ENCODE measurements at places on chromosomes 7 and 10.

DNA sequence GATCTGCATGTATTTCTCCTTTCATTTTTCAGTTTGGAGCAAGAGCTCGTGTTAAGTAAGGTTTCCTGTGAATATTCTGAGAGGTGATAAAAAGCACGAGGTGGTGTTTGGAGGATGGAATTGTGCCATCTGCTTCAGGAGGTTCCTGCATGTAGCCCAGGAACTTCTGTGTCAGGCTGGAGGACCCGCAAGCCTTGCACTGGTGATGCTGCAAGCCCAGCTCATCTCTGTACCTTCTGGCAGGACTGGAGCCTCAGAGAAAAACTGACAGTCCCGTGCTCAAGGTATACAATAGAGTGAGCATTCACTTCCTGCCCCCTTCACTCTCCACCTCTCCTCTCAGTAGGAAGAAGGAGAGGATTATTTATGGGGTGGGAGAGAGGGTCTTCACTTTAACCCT lies 240.7 kb upstream of the CCDC6 start:
- no peak for DNase-seq

DNA sequence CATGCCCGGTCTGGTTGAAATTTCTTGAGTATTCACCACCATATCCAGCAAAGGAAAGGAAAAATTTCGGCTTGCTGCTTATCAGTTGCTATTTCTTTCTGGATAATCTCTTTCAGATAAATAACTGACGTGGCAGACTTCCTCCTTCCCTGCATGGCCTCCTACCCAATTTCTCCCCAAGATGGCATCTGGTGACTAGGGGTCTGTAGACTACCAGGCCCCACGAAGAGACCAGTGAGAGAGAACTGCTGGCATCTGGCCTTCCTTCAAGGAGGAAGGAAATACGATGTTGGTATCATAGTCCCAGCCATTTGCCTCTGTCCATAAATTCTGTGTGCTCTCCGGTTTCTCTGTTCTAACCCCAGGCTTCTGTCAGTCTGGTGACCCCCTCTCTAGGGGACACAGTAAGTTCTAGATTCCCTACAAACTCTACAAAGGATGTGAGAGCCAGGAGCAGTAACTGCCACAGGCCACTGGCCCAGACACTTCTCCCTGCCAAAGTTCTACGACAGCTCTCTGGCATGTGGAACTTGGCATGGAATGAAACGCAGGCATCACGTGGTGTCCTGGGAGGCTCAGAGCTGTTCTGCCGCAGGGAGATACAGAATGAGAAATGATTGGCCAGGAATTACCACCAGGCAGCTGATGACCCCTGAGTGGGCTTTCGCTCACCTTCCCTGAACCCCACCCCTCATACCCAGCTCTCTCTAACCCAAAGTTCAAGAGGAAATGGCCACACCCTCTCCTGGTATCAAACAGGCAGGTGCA lies 30.0 kb upstream of the MSRB2 start:
- peak; percentile 85 for DNase-seq

GRCh38 chr10:98555021-98555619 lies 108.4 kb upstream of the HPS1 start:
- no peak for DNase-seq

GRCh38 chr10:1575481-1576244 lies 161.7 kb downstream of the ADARB2 start:
- DNase-seq: no peak

GRCh38 chr7:30567081-30567480 lies 27.6 kb upstream of the GARS1 start:
- DNase-seq: no peak

DNA sequence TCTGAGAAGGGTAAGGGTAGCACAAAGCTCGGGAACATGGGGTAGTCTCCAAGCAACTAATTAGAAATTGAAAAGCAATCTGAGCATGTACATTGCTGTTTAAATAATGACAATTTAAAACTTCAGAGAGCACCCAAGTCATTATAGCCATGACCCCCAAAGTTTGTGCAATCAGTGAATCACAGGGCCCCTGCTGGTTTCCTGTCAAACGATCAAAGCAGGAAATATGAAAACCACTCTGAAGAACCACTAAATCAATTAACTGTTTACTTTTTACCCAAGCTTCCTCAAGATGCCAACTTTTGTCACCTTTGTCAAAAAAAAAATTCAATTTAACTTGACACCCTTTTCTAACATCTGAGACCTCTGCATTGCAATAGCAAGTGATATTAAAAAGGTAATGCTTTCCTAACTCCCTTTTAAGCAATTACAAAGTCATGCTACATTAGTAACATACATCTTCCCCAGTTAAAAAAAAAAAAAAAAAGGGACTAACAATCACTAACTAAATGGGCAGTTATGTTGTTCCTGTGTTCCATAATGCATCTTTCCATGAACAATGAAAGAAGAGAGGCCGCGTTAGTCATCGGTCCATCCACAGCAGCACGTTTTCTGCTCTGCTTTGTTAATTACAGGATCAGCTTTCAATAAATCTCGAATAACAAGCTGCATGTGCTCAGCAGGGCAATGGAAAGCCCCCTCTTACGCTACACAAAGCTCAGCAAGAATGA lies 80.6 kb downstream of the ETV1 start:
- DNase-seq: no peak

GRCh38 chr7:116455009-116455408 lies 44.5 kb upstream of the CAV2 start:
- no peak for DNase-seq

- peak; percentile 36 for DNase-seq
Observed at GRCh38 chr10:24901686-24902399, 50.6 kb downstream of the PRTFDC1 start.

- no peak for DNase-seq
Observed at GRCh38 chr7:125326666-125327255, 397.1 kb upstream of the POT1 start.

DNA sequence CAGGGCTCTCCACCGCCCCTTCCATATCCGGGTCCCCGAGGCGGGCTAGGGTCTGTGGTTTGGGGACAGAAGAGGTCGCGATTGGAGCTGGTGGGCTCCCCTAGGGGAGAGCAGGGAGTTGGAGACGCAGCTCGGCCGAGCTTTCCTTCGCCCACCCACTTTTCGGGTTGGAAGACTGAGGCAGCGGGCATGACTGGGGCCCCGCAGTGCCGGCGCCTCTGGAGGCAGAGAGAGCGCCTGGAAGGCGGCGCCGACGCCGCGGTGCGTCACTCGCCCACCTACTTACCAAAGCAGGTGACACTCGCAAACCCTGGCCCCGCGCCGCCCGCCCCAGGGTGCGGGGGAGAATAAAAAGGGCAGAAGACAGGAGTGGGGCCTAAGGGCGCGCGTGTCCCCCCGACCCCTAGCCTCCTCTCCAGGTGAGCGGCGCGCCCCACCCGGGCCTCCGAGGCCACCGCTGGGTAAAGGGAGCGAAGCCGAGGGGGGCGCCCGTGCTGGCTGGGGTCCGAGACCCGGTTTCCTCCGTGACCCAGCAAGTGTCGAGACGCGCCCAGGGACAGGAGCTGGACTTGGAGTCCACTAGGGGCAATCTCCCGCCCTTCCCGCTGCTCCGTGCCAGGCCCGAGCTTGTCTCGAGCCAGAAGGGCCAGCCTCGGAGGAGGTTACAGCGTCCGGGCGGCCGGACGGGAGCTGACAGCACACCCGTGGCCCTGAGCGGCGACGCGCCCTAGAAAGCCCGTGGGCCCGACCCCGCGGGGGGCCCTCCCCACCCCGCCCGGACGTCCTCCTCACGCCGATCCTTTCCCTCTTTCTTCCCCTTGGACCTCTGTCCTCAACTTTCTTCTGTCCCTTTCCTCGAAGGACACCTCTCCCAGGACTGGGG lies 34.4 kb upstream of the GRID1 start:
- DNase-seq: peak; percentile 20

DNA sequence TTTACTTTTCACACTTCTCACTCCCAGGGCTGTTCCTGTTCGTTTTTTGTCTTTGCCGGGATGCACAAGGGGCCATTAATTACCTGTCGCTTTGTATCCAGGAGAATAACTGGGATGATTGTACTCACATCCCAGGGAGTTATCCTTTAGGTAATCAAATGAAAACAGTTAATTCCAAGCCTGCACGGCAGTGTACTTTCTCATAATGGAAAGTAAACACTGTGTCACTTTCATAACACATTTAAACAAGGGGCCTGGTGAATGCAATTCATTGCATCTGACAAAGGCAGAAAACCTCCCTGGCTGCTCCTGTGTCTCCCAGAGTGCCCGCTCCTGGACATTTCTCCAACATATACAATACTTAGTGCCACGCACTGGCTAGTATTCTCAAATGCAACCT lies 138.7 kb upstream of the CELF2 start:
- DNase-seq: no peak

All from hippocampal formation (tissue), 2 donors.